HT-29 (cell line): ENCODE measurements at places on chromosomes 4 and X. TPM values are rescaled to one million over a fixed set of nuclear protein-coding genes. Genes with fewer than 3 reads are reported as not detected.

GRCh38 chr4:81796790-81797528 lies 325.3 kb upstream of the RASGEF1B start:
- DNase-seq = no peak

DNA sequence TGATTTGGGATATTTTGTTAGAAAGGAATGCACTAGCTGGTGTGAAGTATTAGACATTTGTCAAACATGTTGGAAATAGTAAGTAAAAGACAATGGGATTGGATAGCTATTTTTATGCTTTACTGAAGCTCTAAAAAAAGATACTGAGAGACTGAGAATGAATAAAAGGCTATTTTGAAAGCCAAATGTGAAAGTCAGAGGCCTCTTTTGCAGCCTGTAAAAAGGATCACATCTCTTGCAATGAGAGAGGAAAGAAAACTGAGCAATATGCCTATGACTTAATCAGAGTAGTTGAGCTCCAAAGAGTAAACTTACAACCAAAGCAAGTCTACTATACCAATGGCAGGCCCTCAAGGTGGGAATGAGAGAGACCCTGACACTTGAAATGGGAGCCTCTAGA lies 212.6 kb upstream of the LCORL start:
- no peak for DNase-seq

Gene LONRF3
- total RNA-seq = 11.4 and 14.2 TPM in 2 replicates

DNA sequence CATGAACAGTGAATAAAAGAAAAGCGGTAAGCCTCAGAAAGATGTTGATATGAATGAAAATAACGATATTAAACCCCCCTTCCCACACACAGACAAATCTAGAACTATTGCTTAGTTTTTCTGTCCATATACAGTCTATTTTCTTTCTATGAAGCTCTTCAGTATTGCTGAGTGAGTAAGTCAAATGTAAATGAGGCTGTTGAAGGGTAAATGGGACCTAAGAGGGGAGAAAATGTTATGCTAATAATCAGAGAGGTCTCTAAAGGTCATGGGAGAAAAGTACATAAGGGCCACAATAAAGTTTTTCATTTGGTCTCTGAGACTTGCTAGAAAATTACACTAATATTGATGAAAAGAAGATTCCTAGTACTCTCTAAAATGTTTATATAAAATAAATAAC lies 56.2 kb downstream of the PABPC4L start:
- DNase-seq = no peak

GRCh38 chrX:116272322-116272721 lies 101.8 kb downstream of the AGTR2 start:
- peak; percentile 69 for DNase-seq

- DNase-seq = no peak
These were observed 89.6 kb downstream of the SORCS2 start for GRCh38 chr4:7281691-7282665.

Gene CT45A10
- not detected in 2 replicates for total RNA-seq

Gene NPNT
- total RNA-seq = 25.7 and 35.4 TPM in 2 replicates

DNA sequence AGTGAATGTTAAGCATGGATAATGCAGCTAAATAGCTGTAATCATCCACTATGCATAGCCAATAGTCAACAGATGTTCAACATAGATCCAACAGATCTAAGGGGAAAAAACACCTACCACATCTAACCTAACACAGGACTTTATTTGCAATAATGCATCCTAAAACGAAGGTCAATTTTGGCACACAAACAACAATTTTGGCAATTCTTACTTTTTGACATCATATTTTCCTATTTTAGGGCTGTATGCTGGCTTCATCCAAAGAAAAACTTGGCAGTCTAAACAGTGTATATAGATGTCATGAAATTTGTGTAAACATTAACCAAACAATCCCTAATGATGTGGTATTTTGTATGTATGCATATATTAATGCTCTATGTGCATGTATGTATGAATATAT lies 33.2 kb downstream of the UNC5C start:
- no peak for DNase-seq

GRCh38 chr4:110589297-110589696 lies 33.6 kb downstream of the PITX2 start:
- peak; percentile 12 for DNase-seq

- DNase-seq = no peak
These were observed 74.8 kb downstream of the GPAT3 start for GRCh38 chr4:83610729-83611128.
